ENCODE measurements at places on chromosomes 11 and 22. TPM values are rescaled to one million over a fixed set of nuclear protein-coding genes. Genes with fewer than 3 reads are reported as not detected.

DNA sequence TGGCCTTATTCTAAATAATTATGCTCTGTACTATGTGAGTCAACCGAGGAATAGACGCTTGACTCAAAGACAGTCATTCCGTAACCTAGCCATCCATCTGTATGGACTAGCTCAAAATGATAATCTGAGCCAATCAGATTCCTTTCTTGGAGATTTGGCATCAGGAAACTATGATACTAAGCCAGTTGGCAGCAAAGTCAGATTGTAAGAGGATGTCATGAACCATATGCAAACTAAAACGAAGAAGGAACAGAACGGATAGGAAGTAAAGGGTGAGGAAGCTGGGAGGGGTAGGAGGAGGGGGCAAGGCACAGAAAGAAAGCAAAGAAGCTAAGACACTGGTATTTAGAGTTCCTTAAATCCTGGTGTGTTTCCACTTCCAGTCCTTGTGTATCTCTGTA is 10.7 kb upstream of the SESN3 start:
- H3K27me3 ChIP-seq: no peaks in the 10 kb centered on the region
- H3K36me3 ChIP-seq: no peaks in the 10 kb centered on the region

GRCh38 chr11:40328890-40329614 is 1130.4 kb downstream of the LRRC4C start:
- H3K27me3 ChIP-seq: no peaks in the 10 kb centered on the region
- DNase-seq: peak; percentile 48
- H3K4me1 ChIP-seq: peaks cover 4% of the 10 kb centered on the region
- H3K4me3 ChIP-seq: no peak overlapping the region

GRCh38 chr22:47333625-47334024 is 571.2 kb downstream of the TBC1D22A start:
- H3K27me3 ChIP-seq: peaks cover 4% of the 10 kb centered on the region
- DNase-seq: no peak
- no peaks in the 10 kb centered on the region for H3K36me3 ChIP-seq
- H3K27ac ChIP-seq: no peak overlapping the region
- no peak overlapping the region for H3K4me3 ChIP-seq

DNA sequence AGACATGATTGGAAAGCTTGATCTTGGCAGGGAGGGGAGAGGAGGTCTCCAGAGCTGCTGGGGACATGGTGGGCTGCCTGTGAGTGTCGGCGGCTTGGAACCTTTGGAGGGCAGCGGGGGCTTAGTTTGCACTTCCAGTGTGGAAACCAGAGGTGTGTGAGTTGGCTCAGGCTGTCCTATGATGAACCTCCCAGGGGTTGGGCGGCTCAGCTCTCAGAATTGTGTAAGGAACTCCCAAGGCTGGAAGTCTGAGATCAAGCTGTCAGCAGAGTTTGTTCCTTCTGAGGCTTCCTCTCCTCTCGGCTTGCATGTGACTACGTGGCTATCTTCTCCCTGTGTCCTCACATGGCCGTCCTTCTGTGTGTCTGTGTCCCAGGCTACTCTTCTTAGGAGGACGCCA is 87.9 kb upstream of the B3GAT1 start:
- H3K36me3 ChIP-seq: no peaks in the 10 kb centered on the region
- peaks cover 5% of the 10 kb centered on the region for H3K27me3 ChIP-seq
- DNase-seq: no peak
- no peak overlapping the region for H3K4me3 ChIP-seq
- H3K4me1 ChIP-seq: no peaks in the 10 kb centered on the region

MCHR1 gene
- total RNA-seq: not detected

GRCh38 chr11:31110830-31111229 is 258.7 kb downstream of the DCDC1 start:
- no peaks in the 10 kb centered on the region for H3K27me3 ChIP-seq
- no peak overlapping the region for H3K27ac ChIP-seq
- no peak for DNase-seq
- H3K36me3 ChIP-seq: no peaks in the 10 kb centered on the region
- no peaks in the 10 kb centered on the region for H3K4me1 ChIP-seq

RPL3 gene
- total RNA-seq: 1,467 TPM

DNA sequence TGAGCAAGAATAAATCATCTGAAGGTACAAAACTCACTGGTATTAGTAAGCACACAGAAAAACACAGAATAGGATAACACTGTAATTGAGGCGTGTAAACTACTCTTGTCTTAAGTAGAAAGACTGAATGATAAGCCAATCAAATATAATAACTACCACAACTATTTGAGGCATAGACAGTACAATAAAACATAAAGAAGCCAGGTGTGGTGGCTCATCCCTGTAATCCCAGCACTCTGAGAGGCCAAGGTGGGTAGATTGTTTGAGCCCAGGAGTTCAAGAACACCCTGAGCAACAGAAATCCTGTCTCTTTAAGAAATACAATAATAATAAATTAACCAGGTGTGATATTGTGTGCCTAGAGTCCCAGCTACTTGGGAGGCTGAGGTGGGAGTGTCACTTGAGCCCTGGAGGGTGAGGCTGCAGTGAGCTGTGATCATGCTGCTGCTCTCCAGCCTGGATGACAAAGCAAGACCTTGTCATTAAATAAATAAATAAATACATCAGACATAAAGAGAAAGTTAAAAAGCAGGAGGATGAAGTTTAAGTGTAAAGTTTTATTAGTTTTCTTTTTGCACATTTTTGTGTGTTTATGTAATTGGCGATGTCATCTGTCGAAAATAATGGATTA is 390.6 kb downstream of the DYNC2H1 start:
- H3K36me3 ChIP-seq: no peaks in the 10 kb centered on the region
- no peaks in the 10 kb centered on the region for H3K4me1 ChIP-seq
- H3K4me3 ChIP-seq: no peak overlapping the region
- no peak overlapping the region for H3K27ac ChIP-seq
- no peaks in the 10 kb centered on the region for H3K27me3 ChIP-seq

ANO1 gene
- 9.0 TPM for total RNA-seq

PDGFB gene
- 30.5 TPM for total RNA-seq

HBG1 gene
- total RNA-seq: not detected

GRCh38 chr11:19315511-19315910 is 74.8 kb upstream of the E2F8 start:
- no peaks in the 10 kb centered on the region for H3K27me3 ChIP-seq
- H3K27ac ChIP-seq: no peak overlapping the region
- no peaks in the 10 kb centered on the region for H3K36me3 ChIP-seq
- no peak for DNase-seq

DNA sequence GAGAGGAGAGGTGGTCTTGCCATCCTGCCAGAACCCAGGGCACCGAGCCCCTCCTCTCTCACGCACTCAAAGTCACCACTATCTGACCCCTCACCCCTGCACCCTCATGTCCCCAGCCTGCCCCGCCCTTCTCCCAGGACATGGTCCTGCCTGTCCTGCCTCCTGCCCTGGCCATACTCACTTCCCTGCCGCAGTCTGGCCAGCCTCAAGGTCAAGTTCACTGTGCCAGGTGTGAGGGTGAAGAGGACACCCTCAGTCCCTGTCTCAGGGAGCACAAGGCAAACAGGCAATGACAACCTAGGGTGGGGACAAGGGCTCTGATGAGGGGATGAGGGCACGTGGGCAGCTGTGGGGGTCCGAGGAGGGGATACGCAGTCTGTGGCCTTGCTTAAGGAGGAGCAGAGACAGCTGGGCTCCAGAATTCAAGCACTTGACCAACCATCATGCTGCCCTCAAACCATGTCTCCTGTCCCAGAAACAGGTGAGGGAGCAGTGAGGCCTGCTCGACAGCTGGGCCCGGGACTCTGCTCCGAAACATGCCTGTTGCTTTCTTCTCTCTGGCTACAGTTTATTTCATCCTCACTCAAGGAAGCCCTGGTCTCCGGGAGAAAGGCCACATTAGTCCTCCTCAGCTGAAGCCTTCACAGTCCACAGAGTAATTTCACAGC is 36.6 kb downstream of the PDGFB start:
- peaks cover 1% of the 10 kb centered on the region for H3K4me1 ChIP-seq
- peak; percentile 24 for DNase-seq
- no peak overlapping the region for H3K27ac ChIP-seq
- no peak overlapping the region for H3K4me3 ChIP-seq
- H3K27me3 ChIP-seq: no peaks in the 10 kb centered on the region

DNA sequence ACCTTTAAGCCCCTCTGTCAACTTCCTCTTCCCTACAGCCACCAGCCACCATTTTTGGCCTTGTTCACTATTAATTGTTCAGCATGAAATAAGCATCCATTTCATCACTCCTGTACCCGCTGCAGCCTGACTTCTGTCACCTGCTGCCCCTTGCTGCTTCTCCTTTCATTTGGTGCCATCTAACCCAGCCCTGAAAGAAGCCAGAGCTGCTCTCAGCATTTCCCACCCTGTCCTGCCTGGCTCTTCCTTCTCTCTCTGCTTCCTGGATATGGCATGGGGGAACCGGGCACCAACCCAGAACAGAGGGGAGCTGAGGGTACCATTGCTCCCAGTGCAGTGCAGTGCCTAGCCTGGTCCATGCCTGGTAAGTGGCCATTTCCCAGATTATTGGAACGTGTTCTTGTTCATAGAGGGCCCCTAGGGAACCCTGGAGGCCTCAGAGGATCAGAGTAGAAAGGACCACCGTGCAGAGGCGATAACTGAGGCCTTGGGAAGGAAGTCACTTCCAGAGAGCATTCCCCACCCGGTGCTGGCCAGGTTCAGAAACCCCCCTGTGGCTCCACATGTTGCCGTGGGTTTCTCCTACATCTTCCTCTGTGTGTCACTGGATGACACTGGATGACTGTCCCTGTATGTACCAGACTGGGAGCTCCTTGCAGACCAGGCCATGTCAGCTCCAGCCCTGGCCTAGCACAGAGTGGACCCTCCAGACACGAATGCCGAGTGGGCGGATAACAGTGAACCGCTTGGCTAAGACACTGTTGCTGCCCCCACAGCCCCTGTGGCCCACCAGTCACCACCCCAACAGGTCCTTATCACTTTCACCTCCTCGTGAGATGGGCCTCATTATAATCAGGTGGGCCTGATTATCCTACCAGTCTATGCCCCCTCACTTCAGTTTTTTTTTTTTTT is 4.7 kb downstream of the YDJC start:
- no peak overlapping the region for H3K27ac ChIP-seq
- H3K27me3 ChIP-seq: no peaks in the 10 kb centered on the region
- peaks cover 36% of the 10 kb centered on the region for H3K36me3 ChIP-seq
- H3K4me3 ChIP-seq: no peak overlapping the region
- H3K4me1 ChIP-seq: peaks cover 50% of the 10 kb centered on the region
- DNase-seq: no peak

GRCh38 chr11:33622806-33623205 is 77.8 kb downstream of the C11orf91 start:
- DNase-seq: no peak
- H3K27me3 ChIP-seq: no peaks in the 10 kb centered on the region
- no peaks in the 10 kb centered on the region for H3K36me3 ChIP-seq
- no peak overlapping the region for H3K27ac ChIP-seq

DNA sequence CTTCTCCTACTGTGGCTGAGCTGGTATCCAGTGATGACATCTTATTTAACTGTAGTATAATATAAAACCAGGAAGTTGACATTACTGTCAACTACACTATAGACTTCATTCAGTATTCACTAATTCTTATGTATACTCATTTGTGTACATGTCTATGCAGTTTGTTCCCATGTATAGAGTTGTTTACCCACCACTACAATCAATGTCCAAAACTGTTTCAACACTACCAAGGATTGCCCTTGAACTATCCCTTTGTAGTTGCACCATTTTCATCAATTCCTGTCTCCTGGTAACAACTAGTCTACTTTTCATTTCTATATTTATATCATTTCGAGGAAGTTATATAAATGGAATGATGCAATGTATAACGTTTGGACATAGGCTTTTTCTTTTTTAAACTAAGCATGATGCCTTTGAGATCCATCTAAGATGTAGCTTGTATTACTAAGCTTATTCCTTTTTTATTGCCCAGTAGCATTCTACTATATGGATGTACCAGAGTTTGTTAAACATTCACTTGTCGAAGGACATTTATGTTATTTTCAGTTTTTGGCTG is 39.2 kb downstream of the TMEM135 start:
- H3K27ac ChIP-seq: no peak overlapping the region
- no peaks in the 10 kb centered on the region for H3K27me3 ChIP-seq
- H3K4me3 ChIP-seq: no peak overlapping the region

DNA sequence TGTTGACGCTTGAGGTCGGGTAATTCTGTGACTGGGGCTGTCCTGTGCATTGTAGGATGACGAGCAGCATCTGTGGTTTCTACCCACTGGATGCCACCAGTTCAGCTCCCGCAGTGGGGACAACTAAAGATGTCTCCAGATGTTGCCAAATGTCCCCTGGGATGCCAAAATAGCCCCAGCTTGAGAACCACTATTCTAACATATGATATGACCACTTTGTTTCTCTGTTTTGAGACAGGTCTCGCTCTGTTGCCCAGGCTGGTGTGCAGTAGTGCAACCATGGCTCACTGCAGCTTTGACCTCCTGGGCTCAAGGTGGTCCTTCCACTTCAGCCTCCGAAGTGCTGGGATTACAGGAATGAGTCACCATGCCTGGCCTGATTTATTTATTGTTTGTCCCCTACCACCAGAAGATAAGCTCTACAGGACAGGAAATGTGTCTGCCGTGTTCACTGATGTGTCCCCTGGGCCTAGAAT is 4.4 kb upstream of the MEN1 start:
- no peak overlapping the region for H3K27ac ChIP-seq
- no peaks in the 10 kb centered on the region for H3K36me3 ChIP-seq
- H3K27me3 ChIP-seq: no peaks in the 10 kb centered on the region
- H3K4me3 ChIP-seq: no peak overlapping the region
- peaks cover 2% of the 10 kb centered on the region for H3K4me1 ChIP-seq

DNA sequence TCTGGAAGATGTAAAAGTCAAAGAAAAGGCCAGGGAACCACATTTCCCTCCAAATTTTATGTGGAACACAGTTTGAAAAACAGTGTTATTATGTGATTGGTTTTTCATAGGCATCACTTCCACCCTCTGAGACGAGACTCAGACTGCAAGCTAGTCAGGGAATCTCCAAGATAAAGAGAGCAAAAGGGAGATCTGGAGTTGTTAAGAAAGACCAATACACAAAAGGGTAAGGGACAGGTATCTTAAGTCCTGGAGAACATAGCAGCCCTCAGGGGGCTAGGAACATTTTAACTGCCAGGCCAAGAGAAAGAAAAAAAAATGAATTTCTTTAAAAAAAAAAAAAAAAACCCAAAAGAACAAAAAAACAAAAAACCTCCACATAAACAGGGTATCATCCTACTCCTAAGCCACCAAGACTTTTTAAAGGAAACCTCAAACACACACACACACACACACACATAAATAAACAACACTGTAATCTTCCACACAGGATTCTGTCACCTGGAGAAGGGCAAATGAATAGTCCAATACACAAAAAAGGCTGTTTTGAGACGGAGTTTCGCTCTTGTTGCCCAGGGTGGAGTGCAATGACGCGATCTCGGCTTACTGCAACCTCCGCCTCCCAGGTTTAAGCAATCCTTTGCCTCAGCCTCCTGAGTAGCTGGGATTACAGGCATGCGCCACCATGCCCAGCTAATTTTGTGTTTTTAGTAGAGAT is 44.5 kb downstream of the CELF1 start:
- peak overlapping the region; percentile 68 for H3K27ac ChIP-seq
- H3K36me3 ChIP-seq: no peaks in the 10 kb centered on the region
- H3K27me3 ChIP-seq: no peaks in the 10 kb centered on the region
- H3K4me3 ChIP-seq: no peak overlapping the region

GRCh38 chr11:81007046-81007445 is 1566.2 kb upstream of the TENM4 start:
- no peaks in the 10 kb centered on the region for H3K27me3 ChIP-seq
- no peaks in the 10 kb centered on the region for H3K36me3 ChIP-seq
- no peak overlapping the region for H3K27ac ChIP-seq
- H3K4me3 ChIP-seq: no peak overlapping the region

GRCh38 chr11:116797816-116798215 is 6.1 kb upstream of the APOA5 start:
- no peak overlapping the region for H3K4me3 ChIP-seq
- no peaks in the 10 kb centered on the region for H3K27me3 ChIP-seq
- no peaks in the 10 kb centered on the region for H3K4me1 ChIP-seq
- no peak for DNase-seq

- no peak overlapping the region for H3K27ac ChIP-seq
- no peaks in the 10 kb centered on the region for H3K4me1 ChIP-seq
- DNase-seq: no peak
- H3K4me3 ChIP-seq: no peak overlapping the region
- peaks cover 10% of the 10 kb centered on the region for H3K27me3 ChIP-seq
Measured at GRCh38 chr11:119890466-119890865, 161.5 kb upstream of the NECTIN1 start.
